ENCODE measurements at places on chromosomes 3 and 15.

GRCh38 chr3:101300073-101300472 is 20.3 kb downstream of the IMPG2 start:
- no peak for DNase-seq

- DNase-seq, result no peak
These were observed 3.6 kb downstream of the WHAMM start for GRCh38 chr15:82812994-82813393.

DNA sequence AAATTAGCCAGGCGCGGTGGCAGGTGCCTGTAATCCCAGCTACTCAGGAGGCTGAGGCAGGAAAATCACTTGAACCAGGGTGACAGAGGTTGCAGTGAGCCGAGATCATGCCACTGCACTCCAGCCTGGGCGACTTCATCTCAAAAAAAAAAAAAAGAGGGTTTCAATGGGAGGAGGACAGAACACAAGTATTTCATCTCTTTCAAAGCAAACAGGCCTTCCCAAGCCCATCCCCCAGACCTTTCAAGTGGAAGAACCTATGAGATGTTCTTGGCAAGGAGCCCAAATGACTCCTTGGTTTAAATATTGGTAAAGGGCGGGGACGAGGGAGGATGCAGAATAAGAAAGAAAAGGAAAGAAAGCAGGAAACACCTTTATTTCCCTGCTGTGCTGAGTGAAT is 62.2 kb upstream of the MCF2L2 start:
- DNase-seq, result no peak

GRCh38 chr3:141828890-141829289 is 47.6 kb upstream of the ATP1B3 start:
- no peak for DNase-seq

DNA sequence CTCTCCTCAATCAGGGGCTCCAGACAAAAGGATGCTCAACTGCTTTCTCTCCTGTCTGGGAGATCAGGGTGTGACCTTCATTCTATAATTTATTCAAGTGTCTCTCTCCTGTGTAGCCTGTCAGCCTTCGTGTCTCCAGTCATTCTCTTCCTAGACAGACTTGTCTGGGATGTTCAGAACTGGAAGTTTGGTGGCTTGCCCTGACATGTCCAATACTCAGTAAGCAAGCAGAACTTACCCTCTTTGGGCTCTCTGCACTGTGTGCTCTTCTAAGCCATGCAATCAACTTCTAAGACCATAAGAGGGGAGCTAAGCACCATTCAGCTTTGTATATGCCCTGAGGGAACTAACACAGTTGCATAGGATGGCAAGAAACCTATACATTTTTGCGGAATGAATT is 14.1 kb downstream of the ACKR2 start:
- DNase-seq, result no peak

DNA sequence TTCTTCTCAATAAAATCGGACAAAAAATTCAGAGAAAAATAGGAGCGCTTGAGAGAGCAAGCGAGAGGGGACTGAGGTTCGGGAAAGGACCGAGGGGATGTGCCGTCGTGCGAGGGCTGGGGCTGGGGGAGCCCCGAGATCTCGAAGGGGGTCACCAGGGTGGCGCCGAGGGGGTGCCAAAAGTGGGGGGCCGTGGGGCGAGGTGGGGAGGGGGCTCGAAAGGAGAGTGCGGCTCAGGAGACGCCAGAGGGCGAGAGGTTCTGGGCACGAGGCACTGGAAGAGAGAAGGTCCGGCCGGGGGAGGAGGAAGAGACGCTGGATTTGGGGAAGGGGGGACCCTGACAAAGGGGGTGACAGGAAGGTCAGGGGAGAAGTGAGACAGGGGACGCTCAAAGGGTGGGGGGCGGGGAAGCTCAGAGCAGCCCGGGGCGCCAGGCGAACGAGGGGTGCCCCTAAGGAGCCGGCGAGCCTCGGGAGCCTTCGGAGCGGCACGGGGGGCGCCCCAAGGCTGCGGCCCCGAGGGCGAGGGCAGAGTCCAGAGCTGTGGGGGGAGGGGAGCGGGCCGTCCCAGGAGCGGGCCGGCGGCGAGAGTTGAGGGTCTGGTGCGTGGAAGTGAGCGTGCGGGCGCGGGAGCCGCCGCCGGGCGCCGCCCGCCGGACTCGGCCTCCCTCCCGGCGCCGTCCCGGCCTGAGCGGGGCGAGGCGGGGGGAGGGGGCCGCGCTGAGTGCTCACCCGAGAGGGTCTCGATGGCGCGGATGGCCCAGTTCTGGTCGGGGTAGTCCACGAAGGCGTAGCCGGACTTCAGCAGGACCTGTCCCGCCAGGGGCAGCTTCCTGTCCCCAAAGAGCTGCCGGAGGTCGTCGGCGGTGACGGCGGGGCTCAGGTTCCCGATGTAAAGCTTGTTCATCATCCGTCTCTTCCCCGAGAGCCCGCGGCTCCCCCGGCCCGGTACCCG is 514 bp downstream of the IGF2BP2 start:
- no peak for DNase-seq

DNA sequence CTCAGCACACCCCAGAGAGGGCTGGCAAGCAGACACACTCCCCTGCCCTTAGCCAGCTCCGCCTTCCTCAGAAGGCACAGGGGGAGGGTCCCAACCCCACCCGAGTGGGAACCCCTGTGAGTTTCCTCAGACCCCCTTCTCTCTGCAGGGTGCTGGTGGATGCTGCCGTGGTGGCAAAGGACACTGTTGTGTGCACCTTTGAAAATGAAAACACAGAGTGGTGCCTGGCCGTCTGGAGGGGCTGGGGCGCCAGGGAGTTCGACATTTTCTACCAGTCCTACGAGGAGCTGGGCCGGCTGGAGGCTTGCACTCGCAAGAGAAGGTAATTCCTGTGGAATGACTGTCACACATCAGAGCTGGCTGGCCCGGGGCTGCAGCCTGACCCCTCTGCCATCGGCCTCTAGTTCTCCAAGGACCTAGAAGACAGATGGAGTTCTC is 149.4 kb downstream of the LRRK1 start:
- no peak for DNase-seq

GRCh38 chr3:114071786-114072185 is 15.2 kb downstream of the QTRT2 start:
- no peak for DNase-seq

DNA sequence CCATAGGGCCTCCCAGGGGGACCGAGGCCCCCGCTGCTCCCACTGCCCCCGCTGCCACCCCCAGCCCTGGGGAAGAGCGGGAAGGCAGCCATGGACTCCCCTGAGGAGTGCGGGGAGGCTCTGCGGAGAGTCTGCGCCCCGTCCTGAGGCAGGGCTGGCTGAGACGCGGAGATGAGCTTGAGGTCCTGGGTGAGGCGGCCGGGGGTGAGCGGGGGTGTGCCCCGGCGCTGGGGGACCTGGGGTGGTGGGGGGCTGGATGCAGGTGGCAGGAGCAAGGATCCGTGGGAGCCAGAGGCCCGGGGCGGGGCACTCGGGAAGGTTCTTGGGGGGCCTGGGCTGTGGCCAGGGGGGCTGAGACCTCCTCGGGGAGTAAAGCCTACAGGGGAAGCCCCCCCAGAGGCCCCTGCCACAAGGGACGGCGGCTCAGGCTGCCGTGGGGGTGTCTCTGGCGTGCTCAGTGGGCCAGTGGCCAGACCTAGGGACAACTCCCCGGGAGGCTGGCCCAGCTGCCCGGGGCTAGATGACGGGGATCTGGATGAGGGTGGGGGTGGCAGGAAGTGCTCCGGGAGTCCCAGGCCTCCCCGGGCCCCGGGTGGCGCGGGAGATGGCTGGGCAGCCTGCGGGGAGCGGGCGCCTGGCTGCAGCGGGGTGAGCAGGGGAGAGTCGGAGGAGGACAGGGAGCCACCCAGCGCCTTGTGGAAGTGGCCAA is 45.9 kb downstream of the HCN4 start:
- no peak for DNase-seq
